ENCODE measurements at places on chromosomes 3 and 15.

DNA sequence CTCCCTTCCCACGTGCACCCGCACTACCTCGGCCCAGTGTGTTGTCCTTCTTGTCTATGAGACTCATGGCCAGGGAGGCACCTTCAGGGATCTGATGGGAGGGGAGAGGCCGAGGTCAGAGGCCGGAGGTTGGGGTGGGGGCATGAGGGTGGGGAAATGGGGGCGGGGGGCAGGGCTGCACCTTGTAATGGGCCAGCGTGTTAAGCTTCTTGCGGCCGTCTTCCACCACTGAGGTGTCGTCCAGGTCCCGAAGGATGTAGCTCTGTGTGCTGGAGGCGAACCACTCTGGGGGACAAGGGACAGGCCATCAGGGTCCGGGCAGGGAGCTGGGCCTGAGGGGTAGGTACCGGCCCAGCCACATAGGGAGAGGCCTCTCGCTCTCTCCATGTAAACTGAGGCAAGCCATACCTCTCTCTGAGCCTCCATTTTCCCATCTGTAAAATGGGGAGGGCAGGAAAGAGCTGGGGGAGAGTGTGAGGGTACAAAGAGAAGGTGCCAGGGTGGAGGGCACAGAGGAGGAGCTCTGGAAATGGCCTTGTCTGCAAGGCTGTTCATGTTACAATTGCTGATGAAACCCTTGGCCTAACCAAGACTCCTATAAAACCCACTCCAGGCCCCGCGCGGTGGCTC is 18.8 kb downstream of the H1-8 start:
- DNase-seq, result no peak

- DNase-seq, result no peak
These were observed 101.2 kb downstream of the TCF12 start for GRCh38 chr15:57019496-57020160.

DNA sequence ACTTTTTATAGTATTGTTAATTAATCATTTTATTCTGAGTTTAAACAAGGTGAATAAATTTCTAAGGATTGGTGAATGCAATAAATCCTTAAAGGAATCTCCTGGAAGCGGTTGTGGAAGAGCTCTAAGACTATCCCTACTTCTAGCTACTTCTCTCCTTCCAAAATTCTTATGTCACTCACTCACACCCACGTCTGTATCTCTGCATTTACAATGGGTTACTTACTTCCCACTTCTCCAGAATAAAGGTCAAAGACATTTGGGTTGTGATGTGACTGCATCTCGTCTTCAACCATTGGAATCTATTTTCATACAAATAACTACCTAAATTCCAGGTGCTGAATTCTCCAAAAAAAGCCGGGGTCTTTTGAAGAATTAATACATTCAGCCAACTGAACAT is 234.2 kb upstream of the MDFIC2 start:
- no peak for DNase-seq

GRCh38 chr3:8800016-8800415 is 30.6 kb upstream of the OXTR start:
- DNase-seq, result no peak

GRCh38 chr3:111331306-111331705 is 210.7 kb upstream of the CD96 start:
- no peak for DNase-seq

DNA sequence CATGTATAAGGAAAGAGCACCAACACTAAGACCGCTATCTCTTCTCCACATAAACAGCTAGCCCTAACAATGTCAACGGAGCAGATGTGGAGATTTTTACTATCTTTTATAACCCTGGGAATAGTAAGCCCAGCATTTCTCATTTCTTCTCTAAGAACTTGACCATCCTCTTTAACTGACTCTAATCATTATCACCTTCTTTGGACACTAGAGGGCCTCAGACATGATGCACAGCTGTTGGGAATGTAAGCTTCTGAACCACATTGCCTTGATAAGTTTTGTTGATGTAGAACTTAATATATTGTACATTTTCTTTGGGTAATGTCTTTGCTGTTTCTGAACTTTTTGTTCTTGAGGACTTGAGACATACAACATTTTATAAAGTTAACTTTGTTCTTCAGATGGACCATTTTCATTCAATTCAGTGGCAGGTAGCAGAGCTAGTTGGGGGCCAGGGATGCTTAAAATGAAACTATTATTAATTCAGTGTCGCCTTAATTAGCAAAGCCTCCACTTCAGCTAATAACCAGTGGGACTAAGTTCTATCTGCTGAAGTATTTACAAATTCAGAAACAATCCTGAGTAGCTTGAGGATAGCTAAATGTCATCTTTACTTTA is 9.6 kb upstream of the TAGLN3 start:
- DNase-seq, result no peak

- DNase-seq, result no peak
These were observed 207.6 kb downstream of the GAP43 start for GRCh38 chr3:115830764-115831395.

DNA sequence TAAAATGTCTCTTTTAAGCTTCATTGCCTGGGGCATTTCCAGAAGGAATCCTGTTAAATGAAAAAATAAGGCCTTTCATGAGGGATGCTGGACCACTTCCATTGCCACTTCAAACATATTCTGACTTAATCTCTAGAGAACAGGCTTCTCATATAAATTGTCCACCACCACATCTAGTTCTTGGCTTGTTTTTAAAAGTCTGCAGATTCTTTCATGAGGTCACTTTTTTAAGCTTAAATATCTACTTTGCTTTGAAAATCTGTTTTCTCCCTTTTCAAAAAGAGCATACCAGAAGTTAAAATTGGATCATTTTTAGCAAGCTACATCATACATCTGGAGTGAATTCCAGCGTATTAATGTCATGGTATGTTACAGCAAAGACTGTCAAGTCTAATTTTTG is 131.6 kb downstream of the C3orf70 start:
- no peak for DNase-seq

DNA sequence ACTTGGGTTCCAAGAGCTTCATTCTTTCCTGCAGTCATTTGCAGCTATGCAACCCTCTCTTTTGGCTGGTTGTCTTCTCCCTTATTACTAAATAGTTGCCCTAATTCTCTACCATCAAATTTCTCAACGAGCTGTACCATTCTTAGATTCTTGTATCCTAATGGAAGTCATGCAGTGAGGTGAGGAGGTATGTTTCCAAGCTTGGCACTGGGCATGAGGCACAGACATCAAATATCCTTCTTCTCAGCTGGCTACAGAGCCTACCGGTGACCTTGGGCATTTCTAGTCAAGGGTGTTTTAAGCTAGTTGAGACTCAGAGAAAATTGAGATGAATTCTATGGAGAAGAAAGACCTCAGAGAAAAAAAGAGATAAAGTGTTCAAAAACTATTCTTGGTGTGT is 166.1 kb downstream of the RYR3 start:
- no peak for DNase-seq

DNA sequence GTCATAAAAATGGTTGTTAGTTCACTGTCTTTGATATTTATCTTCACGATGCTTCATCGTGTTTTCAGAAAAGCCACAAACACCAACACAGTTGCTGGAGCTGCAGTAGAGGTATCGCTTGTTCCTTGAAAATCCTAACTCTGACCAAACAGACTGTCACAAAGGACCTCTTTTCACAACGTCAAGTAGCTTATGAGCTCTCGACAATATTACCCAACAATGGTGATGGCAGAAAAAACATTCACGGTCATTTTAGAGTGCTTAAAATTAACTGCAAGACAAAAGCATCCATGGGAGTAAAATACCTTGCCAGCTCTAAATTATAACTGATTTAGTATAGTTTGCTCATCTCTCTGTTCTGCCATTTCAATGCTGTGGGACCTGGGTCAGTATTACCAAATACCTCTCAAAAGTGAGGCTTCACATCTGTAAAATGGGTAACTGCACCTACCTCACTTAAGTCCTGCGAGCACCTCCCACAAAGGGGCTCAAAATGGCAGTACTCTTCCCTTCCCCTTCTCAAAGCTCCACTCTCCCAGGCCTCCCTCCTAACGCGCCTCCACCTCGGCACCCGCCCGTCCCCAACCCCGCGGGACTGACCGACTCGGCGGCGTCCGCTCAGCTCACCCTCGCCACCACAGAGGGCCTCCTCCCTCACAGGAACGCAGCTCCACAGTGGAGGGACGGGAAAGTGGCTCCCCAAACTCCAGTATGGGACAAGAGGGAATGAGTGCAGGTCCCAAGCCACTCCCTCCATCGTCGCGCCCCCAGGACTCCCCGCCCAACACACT is 546 bp downstream of the TRIM59 start:
- DNase-seq, result no peak

DNA sequence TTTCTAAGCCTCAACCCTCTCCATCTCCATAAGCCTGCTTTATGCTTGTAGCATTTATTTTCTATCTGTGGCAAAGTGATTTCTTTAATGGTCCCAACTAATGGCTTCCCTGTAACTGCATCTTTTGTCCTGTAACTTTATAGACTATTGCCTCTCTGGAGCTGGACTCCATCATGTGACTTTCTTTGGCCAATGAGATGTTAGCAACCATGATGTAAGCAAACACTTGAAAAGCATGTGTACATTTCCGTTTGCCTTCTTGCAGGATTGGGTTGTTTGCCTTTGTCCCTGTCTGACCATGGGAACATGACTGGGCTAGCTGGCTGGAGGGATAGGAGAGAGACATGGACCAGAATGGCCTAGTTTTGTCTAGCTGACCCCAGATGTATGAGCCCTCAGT is 106.0 kb upstream of the LRIG1 start:
- no peak for DNase-seq

GRCh38 chr3:99475229-99475628 is 163.2 kb upstream of the COL8A1 start:
- no peak for DNase-seq

DNA sequence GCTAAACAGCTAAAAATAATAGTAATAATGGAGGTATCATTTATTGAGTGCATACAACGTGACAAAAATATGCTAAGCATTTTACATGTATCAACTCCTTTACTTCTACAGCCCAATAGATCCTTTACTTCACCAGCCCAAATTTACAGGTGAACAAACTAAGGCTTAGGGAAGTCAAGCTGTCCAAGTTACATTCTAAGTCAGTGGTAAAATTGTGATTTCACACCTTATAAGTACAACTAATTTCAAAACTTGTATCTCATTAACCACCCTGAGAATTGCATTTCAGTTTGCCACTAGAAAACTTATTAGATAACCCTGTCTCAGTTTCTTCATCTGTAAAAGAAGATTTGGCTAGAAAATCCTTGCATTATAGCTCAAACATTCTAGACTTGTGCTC is 10.7 kb downstream of the SLC33A1 start:
- DNase-seq, result no peak

DNA sequence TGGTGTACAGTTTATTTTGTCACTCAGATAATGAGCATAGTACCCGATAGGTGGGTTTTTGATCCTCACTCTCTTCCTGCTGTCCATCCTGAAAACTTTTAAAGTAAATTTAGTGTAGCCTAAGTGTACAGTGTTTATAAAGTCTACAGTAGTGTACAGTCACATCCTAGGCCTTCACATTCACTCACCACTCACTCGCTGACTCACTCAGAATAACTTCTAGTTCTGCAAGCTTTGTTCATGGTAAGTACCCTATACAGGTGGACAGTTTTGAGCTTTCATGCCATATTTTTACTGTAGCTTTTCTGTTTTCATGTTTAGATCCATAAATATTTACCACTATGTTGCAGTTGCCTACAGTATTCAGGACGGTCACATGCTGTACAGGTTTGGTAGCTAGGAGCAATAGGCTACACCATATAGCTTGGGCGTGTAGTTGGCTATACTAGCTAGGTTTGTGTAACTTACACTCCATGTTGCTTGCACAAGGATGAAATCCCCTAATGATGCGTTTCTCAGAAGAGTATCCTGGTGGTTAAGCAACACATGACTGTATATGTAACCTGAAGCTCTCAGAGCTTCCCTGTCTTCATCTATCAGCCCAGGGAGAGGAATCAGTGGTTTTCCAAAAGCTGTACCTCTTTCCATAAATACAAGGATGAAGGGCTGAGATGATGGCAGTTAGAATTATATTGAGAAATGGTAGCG is 87.6 kb upstream of the SLC25A26 start:
- no peak for DNase-seq

DNA sequence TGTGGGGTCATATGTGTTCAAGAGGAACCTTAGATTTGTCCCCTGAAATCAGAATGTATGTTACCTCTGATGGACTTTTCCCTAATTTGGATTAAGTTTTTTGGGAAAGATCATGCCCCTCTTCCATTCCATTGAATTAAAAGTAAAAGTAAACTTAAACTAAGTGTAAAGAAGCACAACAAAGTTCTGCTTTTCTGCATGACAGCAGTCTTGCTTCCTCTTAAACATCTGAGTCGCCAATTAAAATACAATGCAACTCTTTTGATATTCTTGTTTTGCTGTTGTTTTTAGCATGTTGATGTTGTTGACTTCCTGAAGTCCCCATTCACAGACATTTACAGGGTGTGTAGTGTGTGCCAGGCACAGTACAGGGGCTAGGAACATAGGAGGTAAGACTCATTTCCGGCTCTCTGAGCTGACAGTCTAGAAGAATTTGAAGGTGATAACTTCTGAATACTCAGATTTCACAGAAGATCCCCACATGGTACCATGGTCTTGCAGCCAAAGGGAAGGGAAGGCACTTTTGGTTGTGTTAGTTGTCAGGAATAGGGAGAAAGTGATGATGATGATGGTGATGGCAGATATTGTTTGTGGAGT is 45.0 kb downstream of the USP13 start:
- DNase-seq, result no peak

- DNase-seq, result no peak
These were observed 378.1 kb downstream of the GABRB3 start for GRCh38 chr15:26394801-26395200.

DNA sequence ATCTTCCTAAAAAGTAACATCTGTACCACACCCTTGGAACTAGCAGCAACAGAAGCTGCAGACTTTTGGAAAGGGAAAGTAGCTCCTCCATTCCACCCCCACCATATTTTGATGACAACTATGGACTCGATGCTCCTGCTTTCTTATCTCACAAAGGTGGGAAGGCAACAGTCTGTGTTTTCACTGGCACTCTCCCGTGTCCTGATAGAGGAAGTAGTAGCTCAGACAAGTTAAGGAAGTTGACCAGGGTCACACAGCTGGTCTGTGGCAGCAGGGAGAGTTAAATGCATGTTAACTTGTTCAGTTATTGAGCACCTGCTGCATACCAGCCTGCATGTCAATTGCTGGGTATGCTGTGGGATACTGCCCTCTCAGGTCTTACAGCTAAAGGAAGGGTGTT is 33.1 kb downstream of the BHLHE40 start:
- no peak for DNase-seq

DNA sequence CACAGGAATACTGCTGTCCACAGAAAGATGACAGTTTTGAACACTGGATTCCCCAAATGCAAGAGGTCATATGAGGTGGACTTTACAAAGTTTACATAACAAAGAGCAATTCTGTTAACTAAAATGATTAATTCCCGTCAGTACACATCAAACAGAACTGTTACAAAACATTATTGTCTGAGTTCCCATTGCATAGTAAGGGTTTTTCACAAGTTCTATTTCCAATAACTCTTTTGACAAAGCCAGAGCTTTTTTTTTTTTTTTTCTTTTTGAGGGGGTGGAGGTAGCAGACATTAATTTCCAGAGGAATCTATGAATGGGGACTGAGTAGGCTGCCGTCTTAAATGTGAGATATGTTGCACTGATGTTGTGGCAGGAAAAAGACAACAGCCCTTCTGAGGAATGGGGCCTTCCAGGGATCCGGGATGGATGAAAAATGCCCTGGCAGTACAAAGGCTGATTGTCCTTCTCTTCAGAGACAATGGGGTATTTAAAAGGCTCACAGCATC is 178.1 kb upstream of the KBTBD8 start:
- no peak for DNase-seq

- no peak for DNase-seq
These were observed 44.4 kb upstream of the C3orf38 start for GRCh38 chr3:88105325-88105724.

Measured in stimulated activated CD4-positive, alpha-beta T cell treated with anti-CD3 and anti-CD28 coated beads, TNF-alpha, amount 100 ng/mL, for 1 hour (primary cell).